HTR-8/SVneo (cell line): ENCODE measurements at places on chromosomes 7 and 10.

GRCh38 chr10:51117053-51117660 lies 42.9 kb downstream of the PRKG1 start:
- DNase-seq, result no peak

- no peak for DNase-seq
These were observed 91.8 kb upstream of the STEAP4 start for GRCh38 chr7:88398459-88398858.

- no peak for DNase-seq
These were observed 94.3 kb downstream of the DLG5 start for GRCh38 chr10:77832238-77832637.

- DNase-seq, result no peak
These were observed 826.4 kb downstream of the LRMDA start for GRCh38 chr10:76257816-76258215.

DNA sequence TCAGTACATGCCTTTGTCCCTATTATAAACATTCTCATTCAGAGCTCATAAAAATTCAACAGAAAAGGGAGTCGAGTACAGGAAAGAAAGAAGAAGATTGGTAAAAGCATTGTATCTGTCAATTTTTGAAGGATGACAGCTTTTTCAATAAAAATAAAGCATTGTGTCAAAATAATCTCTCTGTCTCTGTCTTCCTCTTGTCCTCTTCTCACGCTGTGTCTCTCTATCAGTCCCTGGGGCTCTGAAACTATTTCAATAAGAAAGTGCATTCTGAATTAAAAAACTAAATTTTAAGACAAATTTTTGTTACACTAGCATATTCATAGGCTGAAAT lies 248.4 kb downstream of the TNS3 start:
- no peak for DNase-seq

DNA sequence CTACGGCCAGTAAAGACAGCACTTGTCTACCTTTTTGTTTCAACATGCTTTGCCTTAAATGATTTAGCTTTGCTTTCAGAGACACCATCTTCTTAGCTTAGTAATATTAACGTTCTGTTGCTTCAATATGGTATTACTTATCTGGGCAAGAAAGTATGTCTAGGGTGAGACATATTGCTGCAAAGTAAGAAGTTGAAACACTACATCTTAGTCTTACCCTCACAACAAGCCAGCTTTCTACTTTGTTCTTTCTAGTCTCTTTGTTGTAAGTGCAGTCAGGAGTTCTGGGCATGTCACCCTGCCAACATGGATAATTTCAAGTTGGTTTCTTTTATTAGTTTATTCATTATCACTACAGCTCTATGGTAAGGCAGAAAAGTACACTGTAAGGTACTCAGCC lies 122.7 kb upstream of the DNAJB12 start:
- DNase-seq, result no peak

- no peak for DNase-seq
These were observed 168.1 kb downstream of the KLF6 start for GRCh38 chr10:3616880-3617279.

GRCh38 chr10:34139559-34139958 lies 675.5 kb downstream of the PARD3 start:
- no peak for DNase-seq

GRCh38 chr7:24709051-24709450 lies 48.2 kb downstream of the GSDME start:
- no peak for DNase-seq

DNA sequence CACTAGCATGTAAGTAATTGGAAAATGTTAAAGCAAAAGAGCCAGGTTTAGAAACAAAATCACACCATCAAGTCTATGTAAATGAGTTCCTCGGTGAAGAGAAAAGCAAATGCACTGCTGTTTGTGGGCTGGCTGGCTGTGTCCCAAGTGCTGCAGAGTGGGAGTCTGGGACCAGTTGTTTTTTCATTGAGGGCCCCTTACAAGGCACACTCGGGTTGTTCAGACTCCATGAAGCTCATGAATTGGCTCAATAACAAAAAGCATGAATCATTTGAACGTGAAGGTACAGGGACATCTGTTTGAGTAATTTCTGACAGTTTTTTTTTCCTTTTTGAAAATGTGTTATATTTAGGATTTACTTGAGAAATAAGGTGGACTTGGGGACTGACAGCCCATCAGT lies 28.0 kb downstream of the GRK5 start:
- DNase-seq, result no peak

DNA sequence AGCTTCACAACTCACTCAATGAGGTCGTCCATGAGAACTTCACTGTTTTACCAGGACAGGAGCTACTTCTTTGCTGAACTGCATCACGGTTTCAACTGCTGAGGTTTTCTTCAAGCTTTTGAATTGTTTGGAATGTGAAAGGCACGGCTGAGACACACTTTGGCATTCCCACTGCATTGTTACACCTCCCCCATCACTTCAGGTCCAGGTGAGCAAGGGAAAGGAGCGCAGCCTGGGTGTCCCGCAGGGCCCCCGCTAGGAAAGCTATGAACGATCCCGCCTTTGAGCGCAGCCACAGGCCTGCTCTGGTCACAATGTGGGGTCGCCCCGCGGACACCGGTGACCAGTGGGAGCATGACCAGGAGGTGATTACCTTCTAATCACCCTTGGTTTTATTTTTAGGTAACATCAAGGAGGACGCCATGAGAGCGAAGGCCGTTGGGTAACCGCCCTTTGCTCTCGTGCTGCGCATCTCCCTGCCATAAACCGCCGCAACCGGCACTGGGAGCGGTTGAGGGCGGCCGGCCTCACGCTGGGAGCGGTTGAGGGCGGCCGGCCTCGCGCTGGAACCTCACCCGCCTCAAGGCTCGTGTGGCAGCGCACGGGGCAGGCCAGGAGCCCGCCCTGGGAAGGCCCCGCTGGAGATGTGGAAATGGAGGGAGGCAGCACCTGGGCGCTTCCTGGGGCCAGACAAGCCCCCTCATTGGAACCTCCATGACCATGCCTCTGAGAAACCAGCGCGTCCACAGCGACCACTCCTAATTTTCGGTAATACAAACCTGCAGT lies 50.9 kb upstream of the SGMS1 start:
- no peak for DNase-seq

DNA sequence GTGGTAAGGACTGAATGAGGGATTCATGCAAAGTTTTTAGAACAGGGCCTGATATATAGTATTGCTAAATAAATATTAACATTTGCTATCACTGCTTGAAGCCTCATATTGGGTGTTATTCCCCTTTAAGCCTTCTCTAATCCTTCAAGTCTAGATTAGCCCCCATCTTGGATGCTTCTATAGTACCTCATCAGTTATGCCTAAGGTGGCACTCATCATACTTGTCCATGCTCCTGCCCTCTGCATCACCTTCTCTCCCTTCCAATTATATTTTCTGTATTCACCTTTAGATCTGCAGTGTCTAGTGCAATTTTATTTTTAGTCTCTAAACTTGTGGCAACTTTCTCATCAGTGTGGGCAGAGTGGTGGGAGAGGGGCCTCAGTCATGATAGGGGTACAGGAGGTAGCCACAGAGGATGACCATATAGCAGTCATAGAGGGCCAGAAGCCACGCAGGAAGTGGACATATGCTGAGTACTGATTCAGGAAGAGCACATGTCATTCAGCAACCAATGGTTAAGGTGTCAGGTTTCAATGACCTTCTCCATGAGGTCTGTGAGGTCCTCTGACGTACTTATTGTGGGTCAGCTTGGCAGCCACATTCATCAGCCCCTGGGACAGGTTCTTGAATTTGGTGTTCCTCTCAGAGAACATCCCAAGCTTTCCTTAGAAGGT lies 2.5 kb downstream of the ENTPD1 start:
- no peak for DNase-seq

DNA sequence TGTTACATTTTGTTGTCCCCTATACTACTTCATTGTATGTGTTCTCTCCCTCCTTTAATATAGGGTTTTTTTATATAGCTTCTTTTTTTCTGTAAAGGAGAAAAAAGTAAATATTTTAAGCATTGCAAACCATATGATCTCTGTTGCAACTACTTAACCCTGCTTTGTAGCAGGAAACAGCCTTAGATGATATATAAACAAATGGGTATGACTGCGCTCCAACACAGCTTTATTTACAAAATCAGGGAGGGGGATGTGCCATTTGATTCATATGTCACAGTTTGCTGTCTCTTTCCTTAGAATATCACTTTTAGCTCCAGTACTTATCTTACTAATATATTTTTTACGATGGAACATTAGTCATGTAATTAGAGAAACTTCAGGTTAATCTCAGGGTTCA lies 155.2 kb upstream of the GNAI1 start:
- no peak for DNase-seq

- no peak for DNase-seq
These were observed 24.5 kb downstream of the RAPGEF5 start for GRCh38 chr7:22332461-22332870.

DNA sequence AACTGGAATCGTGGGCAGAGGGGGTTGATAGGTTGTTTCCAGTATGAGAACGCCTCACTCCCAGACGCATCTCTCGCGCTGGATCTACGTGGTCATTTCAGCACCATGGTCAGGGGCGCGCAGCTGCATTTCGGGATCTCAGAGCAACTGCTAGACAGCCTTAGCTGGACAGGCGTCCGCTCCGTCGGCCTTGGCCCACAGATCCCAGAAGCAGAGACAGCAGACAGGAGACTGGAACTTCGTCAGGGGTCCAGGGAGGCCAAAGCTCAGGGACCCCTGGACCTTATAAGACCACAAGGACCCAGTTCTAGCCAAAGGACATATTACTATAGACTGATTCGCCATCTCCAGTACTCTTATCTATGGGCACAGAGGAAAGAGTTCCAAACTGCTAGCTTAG lies 5.3 kb downstream of the NEUROG3 start:
- peak; percentile 45 for DNase-seq

- DNase-seq, result no peak
These were observed 90.7 kb upstream of the LRRC4 start for GRCh38 chr7:128121711-128122530.

DNA sequence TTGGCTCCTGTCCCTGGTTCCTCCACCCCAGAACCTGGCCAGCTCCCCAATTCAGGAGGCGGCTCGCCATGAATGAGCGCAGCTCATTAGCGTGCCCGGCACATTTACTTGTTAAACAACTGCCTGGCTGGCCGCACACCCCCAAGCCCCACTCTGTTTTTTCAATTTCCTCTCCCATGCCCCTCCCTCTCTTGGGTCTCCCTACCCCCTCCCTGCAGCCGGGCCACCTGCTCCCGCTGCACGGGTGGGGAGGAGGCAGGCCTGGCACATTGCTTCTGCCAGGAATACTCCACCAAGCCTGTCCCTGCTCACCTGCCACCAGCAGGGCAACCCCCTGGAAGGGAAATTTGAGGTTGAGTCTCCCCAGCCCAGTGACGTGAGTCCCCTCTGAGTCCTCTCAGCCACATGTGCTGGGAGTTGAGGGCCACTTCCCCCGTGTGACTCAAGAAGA lies 2.5 kb upstream of the SLIT1 start:
- no peak for DNase-seq

DNA sequence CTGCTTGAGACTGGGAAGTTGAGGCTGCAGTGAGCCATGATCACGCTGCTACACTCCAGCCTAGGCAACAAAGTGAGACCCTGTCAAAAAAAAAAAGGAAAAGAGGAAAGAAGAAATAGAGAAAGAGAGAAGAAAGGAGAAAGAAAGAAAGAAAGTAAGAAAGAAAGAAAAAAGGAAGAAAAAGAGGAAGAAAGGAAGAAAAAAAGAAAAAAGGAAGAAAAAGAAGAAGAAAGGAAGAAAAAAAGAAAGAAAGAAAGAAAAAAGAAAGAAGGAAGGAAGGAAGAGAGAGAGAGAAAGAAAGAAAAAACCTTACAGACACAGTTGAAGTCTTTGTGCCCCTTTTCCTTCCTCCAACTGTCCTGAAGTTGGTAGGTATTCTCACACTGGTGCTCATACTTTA lies 26.6 kb upstream of the LEP start:
- no peak for DNase-seq

GRCh38 chr10:89503151-89503550 lies 32.2 kb downstream of the SLC16A12 start:
- DNase-seq, result no peak

DNA sequence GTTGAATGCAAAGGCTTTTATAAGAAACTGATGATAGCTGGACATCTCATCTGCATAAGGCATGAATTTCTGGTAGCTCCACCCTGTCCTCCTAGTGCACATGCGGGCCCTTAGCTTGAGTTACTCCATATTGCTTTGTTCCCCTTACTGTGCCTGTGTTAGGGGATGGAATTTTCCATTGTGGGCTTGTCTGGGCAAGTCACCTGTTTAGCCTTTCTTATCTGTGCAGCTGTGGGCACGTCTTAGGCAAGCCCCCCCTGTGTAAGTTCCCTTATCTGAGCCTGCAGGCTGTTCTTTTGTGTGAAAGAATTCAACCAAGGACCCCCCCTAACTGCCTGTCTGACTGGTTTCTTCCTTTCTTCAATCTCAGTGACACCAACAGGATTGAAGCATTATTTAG lies 14.5 kb upstream of the CROT start:
- no peak for DNase-seq

- no peak for DNase-seq
These were observed 234.6 kb downstream of the ZMYND11 start for GRCh38 chr10:369684-370448.

DNA sequence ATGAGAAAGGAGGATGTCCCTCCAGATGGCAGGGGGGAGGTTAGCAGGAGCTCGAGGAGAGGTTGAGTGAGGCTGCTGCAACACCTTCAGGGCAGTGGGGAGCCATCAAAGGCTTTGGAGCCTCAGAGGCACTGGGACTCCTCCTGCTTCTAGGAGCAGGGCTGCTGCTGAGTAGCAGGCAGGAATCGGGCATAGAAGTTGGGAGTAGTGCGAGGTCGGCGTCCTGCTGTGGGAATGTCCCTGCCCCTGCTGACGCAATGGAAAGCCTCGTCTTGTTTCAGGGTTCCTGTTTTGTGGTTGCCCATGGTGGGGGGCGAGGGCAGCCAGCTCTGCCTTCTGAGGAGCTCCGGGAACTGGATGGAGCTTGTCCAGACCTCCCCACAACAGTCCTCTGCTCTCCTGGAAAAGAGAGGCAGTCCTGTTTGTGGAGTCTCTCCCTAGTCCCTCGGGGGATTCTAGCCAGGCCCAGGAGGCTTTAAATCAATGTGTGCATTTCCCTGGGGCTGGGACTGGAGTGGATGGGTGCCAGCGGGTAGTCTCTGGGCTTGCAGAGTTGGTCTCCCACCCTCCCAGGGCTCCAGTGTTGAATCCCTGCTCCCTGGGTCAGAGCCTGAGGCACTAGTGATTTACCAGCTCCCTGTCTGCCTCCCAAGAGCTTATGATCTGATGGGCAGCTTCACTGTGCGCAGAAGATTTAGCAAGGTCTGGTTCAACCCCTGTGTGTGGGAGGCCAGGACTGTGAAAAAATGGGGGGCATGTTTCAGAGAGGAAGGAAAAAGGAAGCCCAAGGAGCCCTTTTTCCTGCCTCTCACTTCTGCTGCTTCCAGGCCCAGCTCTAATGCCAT lies 98.7 kb upstream of the PPIF start:
- no peak for DNase-seq
